ENCODE measurements at places on chromosomes 4 and X.

- DNase-seq: no peak
Observed at GRCh38 chr4:121801715-121802075, 572 bp downstream of the EXOSC9 start.

DNA sequence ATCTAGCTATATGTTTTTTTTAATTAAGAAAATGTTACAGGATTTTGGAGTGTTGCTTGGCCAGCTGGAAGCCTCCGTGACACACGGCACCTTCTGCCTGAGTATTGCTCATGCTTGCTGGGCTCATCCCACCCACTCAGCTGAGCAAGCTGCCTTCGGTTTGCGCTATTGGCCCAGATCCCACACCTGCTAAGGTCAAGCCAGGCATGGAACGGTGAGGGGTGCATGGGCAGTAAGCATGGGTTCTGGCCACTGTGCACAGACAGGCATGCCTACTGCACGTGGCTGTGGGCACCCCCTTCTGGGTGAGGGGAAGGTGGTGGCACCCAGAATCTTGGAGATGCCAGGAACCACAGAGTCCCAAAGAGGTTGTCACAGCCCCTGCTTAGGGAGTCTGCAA is 1178.4 kb upstream of the PCDH7 start:
- no peak for DNase-seq

- DNase-seq: no peak
Observed at GRCh38 chrX:118197730-118198129, 81.1 kb upstream of the KLHL13 start.

GRCh38 chr4:87103691-87104187 is 116.7 kb downstream of the KLHL8 start:
- no peak for DNase-seq

- no peak for DNase-seq
Observed at GRCh38 chr4:151688003-151688784, 72.6 kb downstream of the GATB start.

- no peak for DNase-seq
Observed at GRCh38 chrX:40170830-40171512, 73.2 kb upstream of the BCOR start.

DNA sequence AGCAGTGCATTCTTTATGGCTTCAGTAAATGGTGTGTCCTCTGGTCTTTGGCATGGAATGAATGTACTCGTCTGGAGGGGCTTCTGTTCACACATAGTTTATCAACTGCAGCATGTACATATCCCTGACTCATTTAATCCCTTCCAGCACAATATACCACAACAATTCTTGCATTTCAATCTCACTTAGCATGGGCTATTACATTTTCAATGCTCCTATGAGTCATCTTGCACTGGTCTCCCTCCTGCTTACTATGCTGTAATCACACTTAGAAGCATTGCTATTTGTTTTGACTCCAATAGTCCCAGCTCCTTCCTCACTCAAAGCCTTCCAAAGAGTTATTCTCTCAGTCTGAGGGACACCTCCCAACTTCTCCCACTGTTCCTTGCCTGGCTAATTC is 180.9 kb upstream of the NUDT10 start:
- no peak for DNase-seq

DNA sequence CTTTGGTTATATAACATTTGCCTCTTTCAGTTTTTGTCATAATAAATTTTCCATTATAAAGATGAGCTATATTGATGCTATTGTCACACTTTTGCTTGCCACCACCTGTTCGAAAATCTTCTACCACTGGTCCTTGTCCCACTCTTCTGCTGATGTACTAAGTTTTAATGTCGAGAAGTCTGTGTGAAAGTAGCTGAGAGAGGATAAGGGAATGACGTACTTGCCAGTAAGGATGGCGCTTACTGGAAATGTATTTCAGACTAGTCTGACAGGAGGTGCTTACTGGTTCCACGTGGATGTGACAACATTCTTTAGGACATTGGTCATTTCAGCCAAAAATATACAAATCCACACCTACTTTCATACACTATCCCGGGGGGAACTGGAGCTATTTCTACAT is 132.7 kb upstream of the NR3C2 start:
- DNase-seq: no peak

GRCh38 chr4:72531322-72531721 is 37.7 kb downstream of the ADAMTS3 start:
- DNase-seq: no peak

- DNase-seq: no peak
Observed at GRCh38 chrX:40684092-40684491, 36.7 kb upstream of the CXorf38 start.

GRCh38 chr4:77488882-77489281 is 116.7 kb upstream of the CXCL13 start:
- no peak for DNase-seq

GRCh38 chr4:160537681-160538080 is 1434.8 kb downstream of the RAPGEF2 start:
- no peak for DNase-seq

- no peak for DNase-seq
Observed at GRCh38 chr4:44121210-44121609, 327.4 kb downstream of the KCTD8 start.

DNA sequence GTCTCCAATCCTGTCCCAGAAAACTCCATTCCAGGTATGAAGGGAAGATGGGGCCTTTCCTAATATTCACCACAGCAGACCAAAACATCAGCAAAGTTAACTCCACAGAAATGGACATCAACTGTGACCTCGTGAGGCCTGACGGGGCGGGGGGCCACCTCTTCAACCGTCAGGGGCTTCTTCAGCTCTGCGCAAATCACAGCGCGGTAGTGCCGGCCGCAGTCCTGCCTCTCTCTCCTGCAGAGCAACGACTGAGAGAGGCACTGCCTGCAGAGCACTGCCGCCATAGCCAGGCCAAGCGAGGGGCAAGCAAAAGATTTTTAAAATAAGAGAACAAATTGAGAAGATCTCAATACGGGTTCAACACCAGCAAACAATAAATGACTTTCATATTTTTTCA is 226.2 kb downstream of the STPG2 start:
- no peak for DNase-seq

GRCh38 chr4:55030589-55030988 is 94.8 kb downstream of the KDR start:
- DNase-seq: no peak

GRCh38 chrX:133681421-133681820 is 266.1 kb upstream of the GPC4 start:
- DNase-seq: no peak

- no peak for DNase-seq
Observed at GRCh38 chr4:152655272-152656129, 24.3 kb downstream of the TMEM154 start.

DNA sequence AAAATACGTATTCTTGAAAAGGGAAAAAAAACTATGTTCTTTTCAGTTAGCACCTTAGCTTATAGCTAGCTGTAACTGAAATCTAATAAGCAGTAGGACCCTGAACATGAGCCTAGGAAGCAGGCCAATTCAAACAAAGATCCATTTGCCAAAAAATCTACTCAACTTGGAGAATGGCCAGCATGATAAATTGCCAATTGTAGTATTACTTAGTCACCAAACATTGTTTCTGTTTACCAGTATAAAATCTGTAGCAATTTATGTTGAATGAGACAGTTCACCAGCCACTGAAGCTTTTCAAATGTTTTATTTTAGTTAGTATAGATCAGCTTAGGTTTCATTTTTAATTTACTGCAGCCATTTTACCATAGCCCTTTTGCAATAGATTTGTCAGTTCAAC is 323.6 kb upstream of the DIPK2B start:
- no peak for DNase-seq

GRCh38 chrX:42443267-42443666 is 334.7 kb downstream of the PPP1R2C start:
- no peak for DNase-seq

DNA sequence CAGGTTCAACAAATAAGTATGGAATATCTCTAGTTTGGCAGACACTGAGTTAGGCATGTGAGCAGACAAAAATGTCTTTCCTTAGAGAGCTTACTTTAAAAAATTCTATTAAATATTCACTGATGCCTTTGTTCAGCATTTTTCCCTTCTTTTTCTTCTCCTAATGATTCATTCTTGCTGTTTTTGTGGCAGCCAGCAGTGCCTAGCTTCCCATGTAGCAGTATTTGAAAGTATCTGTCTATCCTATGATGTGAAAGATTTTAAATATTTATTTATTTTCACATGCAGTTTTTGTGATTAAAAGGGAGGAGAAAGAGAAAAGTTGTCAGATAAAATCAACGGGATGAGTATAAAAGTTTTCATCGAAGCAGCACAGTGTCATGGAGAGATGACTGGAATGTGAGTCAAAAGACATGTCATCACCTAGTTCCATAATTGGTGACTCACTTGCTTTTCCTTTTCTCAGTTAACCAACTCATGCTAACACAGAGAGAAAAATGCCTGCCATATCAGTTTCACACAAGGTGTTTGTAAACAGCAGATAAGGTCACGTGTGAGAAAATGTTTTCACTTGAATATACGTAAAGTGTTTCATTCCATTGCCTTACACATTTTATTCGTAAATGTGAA is 69.8 kb downstream of the BMPR1B start:
- no peak for DNase-seq

DNA sequence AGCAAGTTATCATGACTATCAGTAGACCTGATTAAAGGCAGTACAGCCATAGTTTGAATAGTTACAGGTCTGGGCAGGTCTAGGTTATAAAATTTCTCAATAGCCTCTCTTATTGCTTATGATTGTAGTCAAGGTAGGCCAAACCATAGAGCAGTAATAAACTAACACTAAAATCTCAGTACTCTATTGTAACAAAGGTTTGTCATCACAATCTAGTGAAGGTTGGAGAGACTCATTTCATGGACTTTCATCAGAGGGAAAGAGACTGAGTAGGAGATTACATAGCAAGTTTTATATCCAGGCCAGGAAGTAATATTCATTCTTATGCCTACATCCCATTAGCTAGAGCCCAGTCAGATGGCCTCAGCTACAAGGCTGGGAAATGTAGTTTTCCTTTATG is 141.0 kb downstream of the ASB9 start:
- no peak for DNase-seq

- no peak for DNase-seq
Observed at GRCh38 chr4:153781717-153782416, 7.0 kb downstream of the SFRP2 start.

GRCh38 chr4:107747748-107748486 is 27.9 kb upstream of the PAPSS1 start:
- no peak for DNase-seq

DNA sequence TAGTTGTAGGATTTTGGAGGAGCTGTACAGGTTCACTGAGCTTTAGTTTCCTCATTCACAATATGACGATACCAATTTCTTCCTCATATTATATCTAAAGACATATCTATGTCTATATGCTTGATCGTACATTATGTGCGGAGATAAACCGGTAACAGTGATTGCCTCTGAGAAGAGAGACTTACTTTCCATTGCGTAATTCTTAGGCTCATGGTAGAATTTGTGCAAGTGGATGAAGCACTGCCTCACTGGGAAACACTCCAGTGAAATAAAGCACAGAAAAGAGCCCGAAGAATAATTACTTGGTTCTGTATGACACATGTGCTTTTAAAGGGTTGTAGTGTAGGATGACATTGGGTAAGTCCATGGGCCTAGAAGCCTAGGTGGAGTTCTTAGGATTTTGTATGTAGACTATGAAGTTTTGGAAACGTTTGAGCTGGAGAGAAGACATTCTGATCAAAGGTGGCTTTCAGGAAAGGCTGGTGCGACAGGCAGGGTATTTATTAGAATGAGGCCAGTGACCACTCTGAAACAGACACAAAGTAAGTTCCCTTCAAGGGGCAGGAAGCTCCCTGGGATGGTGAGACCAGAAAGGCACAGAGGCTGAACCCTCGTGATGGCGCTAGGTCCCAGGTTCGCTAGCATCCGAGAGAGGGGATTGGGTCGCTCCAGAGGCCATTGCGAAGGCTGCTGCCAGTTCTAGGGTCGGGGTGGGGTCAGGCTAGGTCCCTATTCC is 649 bp upstream of the VBP1 start:
- no peak for DNase-seq

- DNase-seq: no peak
Observed at GRCh38 chr4:62670514-62670913, 1470.4 kb downstream of the ADGRL3 start.

DNA sequence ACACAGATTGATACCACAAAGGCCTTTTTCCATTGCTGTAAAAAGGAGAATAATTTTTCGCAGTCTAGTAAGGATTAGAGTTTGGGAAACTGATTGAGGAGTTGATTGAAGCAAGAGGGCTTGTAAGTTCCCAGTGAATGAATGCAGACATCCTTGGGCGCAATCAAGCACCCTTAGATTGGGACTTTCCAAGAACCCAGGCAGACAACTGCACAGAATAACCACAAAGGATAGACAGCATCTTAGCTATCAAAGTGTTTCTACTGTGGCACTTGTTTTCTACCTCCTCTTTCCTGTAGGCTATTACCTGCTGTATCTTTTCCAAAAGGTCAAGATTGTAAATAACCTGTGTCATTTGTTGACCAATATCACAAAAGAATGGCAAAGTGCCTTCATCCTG is 2.6 kb downstream of the COX18 start:
- no peak for DNase-seq

- no peak for DNase-seq
Observed at GRCh38 chr4:13413729-13414437, 70.3 kb downstream of the RAB28 start.

Data from activated naive CD4-positive, alpha-beta T cell (primary cell).